ENCODE measurements at places on chromosomes 2 and 18.
A peak's percentile ranks its signal among the peaks of the same experiment; 100 is the strongest.

GRCh38 chr2:168529900-168530561, 74.0 kb downstream of the CERS6 start:
- no peak for DNase-seq

DNA sequence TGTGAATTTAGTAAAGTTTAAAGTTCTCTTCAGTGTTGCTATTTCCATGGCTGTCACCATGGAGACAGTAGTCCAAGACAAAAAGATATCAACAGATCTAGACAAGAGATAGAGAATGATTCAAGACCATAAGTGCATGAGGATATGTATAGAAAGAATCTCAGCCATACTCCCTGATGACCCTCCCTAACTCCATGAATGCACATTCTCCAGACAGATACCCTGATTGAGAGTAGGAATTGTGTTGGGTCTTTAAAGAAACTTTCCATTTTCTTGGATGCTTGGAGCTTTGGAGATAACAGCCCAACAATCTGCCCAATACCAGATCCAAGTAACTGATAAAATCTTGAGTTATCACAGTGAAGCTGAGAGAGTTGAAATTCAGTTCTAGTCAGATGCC, 1601.2 kb upstream of the CELF4 start:
- DNase-seq = no peak

DNA sequence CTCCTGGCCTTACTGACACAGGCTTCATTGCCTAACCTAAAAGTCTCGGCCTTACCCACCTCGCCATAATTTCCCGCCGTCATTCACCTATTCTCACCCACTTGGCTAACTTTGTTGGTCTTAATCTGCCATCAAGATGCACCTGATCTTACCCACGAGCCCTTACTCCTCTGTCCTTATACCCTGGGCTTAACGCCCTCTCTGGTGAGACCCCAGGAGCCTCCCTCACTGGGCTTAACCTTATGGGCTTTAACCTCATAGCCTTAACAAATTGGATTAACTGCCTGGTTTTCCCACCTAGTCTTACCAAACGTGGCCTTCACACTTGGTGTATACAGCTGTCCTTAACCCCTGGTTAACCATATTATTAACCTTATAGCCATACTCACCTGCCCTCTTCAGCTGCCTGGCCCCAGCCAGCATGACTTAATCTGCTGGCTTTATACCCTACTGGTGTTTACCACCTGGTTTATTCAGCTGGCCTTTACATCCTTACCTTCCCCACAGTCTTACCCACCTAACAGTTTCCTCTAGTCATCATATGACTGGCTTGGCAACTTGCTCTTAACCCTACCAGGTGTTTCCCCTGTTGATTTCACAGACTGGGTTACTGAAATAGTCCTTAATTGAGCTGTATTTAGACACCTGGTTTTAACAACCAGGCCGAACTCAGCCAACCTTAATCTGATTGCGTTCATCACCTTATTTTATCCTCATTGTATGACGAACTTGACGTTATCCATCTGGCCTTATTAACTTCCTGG, 132.0 kb upstream of the ZSWIM2 start:
- DNase-seq = no peak

- peak; percentile 32 for DNase-seq
These were observed 1.7 kb downstream of the TMEM127 start for GRCh38 chr2:96264086-96264485.

DNA sequence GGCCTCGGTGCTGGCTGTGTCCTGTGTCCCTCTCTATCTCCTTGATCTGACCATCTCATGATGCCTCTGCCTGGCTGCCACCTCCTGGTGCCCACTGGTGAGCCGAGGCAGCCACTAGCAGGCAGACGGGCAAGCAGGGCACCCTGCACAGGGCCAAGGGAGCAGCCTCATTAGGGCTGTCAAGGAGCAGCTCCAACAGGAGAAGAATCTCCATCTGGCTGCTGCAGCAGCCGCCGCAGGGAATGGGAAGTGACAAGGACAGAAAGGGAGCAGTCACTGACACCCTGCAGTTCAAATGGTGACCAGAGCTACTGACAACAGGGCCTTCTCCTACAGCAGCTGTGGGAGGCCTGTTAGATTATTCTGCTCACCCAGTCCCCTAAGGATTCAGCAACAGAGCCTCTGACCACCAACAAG, 32.6 kb downstream of the ALPK2 start:
- no peak for DNase-seq

DNA sequence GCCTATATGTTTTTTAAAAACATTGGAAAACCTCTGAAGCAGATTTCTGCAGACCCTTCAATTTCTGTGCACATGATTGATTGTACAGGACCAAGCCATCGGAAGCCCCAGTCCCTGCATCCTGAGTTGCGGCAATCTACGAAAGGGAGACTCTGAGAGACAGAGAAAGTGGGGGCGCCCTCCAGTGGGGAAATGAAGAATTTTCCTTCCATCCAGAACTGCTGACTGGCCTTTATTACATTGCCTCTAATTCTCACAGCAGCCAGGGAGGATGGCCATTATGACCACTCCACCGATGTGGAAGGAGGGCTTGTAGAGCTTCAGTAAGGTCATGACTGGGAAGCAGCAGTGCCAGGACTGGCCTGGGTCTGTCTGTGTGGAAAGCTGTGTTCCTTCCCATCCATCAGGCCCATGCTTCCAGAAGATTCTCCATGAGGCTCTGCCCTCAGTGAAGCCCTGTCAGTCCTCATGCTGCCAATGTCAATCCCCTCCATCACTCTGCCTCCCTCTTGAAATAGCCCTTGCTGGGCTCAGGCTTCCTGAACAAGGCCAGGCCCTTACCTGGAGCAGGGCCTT, 20.0 kb upstream of the RESP18 start:
- peak; percentile 51 for DNase-seq

GRCh38 chr2:18889565-18890332, 300.4 kb upstream of the NT5C1B start:
- DNase-seq = peak; percentile 51

GRCh38 chr18:65631766-65632165, 119.0 kb upstream of the CDH7 start:
- DNase-seq = no peak

- no peak for DNase-seq
These were observed 3.5 kb downstream of the PTMA start for GRCh38 chr2:231711677-231712450.

- DNase-seq = peak; percentile 49
These were observed 155.2 kb downstream of the BCL2 start for GRCh38 chr18:63164396-63164795.
